DND-41 (cell line): ENCODE measurements at places on chromosomes 11 and 22.

DNA sequence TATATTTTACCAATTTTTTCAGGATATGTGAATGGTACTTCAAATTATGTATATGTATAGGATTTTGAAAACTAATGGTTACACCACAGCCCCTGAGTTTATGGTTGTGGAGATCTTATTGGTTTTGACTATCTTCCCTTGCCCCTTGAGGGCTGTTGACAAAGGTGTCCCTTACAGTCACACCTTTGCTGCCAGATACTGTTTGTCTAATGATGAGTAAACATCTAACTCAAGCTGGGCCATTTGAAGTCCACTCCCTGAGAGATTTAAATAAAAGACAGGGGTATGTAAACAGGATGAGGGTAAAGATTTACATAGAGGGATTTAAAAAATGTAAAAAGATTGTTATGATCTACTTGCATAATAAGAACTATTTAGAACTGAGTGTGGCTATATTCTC is 38.9 kb upstream of the LUZP2 start:
- DNase-seq = no peak

GRCh38 chr11:64152841-64153691 is 12.8 kb downstream of the MACROD1 start:
- DNase-seq = peak; percentile 75

DNA sequence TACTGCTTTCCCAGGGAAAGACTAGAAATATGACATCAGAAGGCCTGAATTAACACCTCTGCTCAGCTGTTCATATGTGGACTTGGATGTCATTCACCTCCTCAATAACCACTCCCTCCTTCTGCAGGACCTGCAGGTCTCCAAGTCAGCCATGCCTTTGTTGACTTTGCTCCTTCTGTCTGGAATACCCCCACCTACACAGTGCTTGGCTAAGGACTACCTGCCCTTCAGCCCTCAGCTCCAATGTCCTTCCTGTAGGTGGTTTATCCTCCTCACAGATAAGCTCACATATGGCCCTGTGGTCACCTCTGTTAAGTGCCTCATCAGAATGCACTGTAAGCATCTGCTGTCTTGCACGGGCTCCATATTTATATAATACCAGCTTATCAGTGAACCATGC is 26.4 kb upstream of the FAT3 start:
- DNase-seq = no peak

- DNase-seq = no peak
Measured at GRCh38 chr11:62399172-62399877, 19.5 kb upstream of the SCGB1A1 start.

DNA sequence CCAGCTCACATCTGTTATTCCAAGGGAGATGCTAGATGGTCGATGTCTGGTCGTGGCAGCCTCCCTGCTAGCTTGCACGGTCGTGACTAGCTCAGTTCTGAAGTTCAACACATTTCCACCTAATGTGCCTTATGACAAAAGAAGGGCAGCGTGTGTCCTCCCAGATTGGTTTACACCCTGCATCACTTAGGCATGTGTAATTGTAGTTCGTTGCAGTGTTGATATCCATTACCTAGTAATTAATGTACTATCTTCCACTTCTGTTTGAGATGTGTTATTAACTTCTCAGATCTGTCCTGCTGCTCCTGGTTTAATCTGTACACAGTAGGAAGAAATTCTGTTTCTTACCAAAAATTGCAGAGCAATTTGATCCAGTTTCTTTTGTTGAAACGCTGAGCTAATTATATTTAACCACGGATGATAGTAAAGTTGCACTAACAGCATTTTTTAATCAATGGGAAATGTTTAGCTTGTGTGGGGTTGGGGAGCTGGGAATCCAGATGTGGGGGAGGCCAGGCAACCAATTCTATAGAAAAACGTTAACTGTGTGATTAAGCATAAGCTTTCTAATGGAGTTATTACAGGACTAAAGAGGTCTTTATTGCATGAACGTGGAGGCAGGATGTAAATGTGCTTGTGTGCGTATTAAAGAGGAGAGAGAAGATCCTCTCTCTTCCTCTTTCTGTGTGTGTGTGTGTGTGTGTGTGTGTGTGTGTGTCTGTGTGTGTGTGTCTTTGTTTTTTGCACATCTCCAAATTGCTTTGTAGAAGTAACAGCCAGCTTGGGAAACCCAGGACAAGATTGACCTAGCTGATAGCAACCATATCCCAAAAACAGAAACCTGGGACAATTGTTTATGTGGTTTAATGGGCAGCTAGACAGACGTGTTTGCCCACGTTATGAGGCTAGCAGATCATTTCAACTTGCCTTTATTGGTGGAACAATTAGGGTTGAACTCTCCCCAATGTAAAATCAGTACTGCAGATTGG is 145.7 kb upstream of the TTC12 start:
- DNase-seq = no peak

DNA sequence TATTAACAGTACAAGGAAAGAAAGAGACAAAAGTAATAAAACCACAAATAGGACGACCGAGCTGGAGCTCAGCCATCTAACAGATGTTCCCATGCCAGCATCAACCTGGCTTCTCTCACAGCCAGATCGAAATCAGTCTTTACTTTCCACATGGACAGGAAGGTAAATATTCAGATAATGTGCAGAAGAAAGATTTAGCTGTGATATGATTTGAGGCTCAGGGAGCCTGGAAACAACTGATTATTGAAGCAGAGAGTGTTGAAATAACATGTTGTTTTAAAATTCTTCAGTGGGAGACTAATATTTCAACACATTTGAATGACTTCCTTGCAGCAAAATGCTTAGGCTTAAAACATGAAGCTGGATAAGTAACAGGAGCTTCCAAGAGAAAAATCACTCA is 546.8 kb downstream of the ETS1 start:
- peak; percentile 54 for DNase-seq

- no peak for DNase-seq
Measured at GRCh38 chr11:26573896-26574295, 1.8 kb upstream of the MUC15 start.

- DNase-seq = no peak
Measured at GRCh38 chr11:86873573-86874083, 73.3 kb downstream of the PRSS23 start.

- DNase-seq = no peak
Measured at GRCh38 chr11:11605821-11606450, 15.9 kb downstream of the GALNT18 start.
